Stimulated activated CD4-positive, alpha-beta T cell treated with anti-CD3 and anti-CD28 coated beads, Interleukin-1b, Interleukin-23, amount 100 ng/mL, for 1 hour (primary cell): ENCODE measurements at places on chromosomes 1 and 21.

DNA sequence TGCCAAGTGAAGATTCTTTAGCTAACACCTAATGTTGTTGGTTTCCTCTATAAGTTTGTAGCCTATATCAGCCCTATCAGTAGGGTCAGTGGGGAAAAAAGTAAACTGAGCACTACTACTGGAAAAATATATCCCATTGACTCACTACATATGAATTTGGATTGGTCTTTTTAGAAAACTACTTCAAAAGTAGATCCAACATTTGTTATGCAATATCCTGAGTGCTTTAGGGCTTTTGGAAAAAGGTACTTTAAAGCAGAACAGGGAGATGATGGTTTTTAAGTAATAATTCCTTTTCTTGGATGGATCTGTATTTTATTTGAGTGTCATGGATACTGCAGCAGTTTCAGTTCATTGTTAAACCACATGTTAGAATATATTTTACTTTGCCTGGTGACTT lies 7.1 kb downstream of the C1orf21 start:
- DNase-seq: no peak

- DNase-seq: no peak
These were observed 1.4 kb downstream of the MEX3A start for GRCh38 chr1:156080863-156081179.

GRCh38 chr1:24282491-24282890 lies 36.7 kb upstream of the GRHL3 start:
- DNase-seq: no peak

DNA sequence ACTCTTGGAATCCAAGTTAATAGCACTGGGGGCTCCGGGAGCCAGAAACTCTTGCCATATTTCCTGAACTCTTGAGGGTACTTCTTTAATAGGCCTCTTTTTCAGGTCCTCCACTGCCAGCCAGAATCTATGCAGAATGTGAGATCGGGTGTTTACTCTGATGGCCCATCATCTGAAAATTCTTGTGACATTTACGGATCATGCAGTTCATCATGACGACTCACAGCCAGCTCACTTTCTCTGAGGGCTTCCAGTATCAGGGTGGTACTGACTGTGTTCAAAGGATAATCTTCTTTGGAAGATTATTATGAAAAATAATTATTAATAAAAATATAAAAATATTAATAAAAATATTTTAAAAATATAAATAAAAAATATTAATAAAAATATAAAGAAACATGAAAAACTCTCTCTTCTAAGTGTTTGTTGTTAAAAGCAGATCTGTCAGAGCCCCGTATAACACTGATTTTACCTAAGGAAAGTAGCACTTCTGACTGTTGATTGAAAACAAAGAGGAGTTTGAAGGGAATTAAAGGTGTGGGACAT lies 194.3 kb upstream of the GREM2 start:
- DNase-seq: no peak

DNA sequence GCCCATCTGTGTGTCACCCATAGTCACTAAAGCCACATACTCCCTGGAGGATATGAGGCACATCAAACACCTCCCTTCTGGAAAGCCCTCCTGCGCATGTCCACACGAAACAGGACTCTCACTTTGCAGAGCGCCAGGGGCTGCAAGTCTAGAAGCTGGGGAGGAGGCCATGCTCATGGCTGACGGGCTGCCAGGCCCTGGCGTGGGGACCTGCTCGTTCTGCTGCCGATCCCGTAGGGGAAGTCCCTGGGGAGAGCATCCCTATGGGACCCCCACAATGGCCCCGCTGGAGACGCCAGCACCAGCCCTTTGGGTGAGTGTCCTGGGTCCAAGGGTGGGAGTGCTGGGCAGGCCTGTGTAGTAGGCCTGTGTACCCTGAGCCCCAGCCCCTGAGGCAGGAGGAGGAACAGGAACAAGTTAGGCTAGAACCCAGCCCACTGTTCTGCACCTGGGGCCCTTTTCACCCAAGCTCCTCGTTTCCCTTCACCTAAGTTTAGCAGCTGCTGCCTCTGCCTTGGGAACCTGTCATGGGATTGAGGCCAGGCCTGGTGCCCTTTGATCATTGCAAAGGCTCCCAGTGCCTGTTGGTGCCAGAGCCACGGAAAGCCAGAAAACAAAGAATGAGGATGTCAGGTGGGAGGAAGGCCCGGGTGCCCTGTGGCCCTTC lies 9.9 kb downstream of the FAM3B start:
- no peak for DNase-seq

DNA sequence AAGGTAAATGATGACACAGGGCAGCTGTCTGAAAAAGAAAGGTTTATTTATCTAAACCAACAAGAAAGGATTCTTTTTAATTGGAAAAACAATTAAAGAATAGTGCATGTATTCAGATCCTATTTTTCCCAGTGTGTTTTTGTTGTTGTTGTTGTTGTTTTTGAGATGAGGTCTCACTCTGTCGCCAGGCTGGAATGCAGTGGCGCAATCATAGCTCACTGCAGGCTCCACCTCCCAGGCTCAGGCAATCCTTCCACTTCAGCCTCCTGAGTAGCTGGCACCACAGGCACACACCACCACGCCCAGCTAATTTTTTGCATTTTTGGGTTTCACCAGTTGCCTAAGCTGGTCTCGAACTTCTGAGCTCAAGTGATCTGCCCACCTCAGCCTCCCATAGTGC lies 22.1 kb downstream of the NEK2 start:
- no peak for DNase-seq

GRCh38 chr1:113886417-113887401 lies 672 bp downstream of the BCL2L15 start:
- no peak for DNase-seq

DNA sequence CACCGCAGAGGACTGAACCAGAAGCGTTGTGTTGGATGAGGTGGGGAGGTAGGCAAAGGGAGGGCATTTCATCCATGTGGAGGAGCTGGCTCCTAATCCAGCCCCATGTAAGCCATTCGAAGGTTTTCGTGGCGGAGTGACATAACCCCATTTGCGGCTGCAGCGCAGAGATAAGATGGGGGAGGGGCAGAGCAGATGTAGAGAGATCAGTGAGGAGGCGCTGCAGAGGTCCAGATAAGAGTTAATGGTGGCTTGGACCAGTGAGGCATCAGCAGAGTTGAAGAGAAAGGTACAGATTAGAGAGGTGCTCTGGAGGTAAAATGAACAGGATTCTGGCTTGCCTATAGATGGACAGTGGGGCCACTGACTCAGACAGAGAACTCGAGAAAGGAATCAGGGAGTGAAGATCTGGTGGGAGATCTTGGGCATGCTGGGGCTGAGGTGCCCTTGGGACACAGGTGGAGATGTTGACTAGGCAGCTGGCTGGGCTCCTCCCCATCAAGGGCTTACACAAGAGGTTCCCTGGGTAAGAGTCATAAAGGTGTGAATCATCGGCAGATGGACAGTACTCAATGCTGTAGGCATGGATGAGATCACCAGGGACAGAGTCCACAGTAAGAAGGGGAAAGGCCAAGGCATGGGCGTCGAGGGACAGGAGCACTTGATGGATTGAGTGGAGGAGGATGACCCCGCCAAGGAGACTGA lies 7.8 kb upstream of the PTPRF start:
- no peak for DNase-seq

- DNase-seq: no peak
These were observed 91.8 kb downstream of the DDX20 start for GRCh38 chr1:111847466-111847865.

GRCh38 chr1:114113411-114114184 lies 40.1 kb downstream of the SYT6 start:
- no peak for DNase-seq

DNA sequence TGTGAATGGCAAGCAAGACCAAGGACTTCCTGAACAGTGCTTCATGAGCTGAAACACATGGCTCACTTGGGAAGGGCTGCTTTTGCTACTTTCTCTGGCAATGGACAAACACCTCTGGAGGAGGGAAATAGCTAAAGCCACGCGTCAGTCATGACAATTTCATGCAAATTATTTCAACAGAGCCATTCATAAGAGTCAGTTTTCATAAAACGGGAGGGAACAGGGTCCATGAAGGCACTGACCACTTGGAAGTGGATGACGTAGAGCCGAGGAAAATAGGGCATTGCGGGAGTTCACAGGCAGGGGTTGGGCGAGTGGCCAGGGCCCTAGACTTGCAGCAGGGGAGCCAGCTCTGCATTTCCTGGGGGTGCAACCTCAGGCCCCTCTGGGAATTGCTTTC lies 43.9 kb downstream of the SDC3 start:
- DNase-seq: no peak

GRCh38 chr1:198088360-198089071 lies 68.3 kb upstream of the NEK7 start:
- no peak for DNase-seq

DNA sequence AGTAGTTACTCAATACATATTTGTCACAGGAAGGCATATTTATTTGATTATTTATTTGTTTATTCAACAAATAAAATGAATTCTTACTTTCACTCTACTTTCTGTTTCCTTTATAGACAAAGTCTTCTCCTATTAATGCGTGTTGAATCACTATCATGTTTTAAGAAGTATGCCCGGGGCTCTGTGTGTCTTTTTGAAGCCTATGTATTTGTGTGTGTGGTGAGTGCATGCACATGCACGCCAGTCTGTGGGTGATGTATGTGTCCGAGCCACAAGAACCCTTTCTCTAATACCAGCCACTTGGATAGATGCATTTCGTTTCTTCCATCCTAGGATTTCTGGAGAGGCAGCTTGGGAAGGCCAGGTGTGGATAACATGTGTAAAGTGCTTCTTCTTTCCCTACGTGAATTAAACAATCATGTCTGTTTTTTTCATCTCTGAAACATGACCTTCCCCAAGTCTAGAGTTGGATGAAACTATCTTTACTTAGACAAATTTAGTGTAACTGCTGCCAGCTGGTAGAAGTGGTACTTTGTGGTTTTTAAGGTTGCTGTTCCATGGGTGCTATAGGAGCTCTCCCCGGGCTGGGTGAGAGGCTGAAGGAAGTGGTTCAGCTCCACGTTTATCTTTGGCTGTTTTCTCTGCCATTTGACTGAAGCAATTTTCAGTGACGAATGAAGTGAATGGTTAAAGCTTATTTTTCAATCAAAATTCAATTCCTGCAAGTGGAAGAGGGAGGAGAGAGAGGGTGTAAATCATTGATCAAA lies 46.8 kb upstream of the PPM1J start:
- DNase-seq: no peak

DNA sequence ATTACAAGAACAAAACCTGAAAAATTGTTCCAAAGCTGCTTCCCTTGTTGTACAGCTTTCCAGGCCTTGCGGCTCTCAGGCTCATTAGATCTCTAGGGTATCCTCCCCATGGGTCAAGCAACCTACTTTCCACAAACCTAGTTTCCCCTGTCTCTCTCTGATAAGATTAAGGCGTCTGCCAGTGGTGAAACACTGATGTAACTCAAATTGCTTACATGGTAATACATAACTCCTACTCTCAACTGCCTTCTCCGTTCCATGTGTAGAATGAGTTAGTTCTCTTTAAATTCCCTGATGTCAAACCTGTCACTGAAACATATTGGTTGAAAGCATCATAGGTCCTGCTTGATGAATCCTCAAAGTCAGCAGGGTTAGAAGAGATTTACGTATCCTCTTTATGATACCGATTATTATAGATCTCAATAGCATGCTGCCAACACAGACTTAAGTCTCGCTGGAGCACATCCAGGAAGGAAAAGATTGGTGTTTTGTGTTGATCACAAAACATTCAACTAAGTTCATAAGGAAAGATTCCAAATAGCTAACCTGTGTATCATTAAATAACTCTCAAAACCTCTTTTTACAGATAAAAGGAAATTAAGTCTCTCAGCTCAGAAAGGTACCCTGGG lies 10.6 kb downstream of the PPP1R15B start:
- DNase-seq: no peak

GRCh38 chr1:8015036-8015808 lies 10.9 kb downstream of the ERRFI1 start:
- DNase-seq: no peak

DNA sequence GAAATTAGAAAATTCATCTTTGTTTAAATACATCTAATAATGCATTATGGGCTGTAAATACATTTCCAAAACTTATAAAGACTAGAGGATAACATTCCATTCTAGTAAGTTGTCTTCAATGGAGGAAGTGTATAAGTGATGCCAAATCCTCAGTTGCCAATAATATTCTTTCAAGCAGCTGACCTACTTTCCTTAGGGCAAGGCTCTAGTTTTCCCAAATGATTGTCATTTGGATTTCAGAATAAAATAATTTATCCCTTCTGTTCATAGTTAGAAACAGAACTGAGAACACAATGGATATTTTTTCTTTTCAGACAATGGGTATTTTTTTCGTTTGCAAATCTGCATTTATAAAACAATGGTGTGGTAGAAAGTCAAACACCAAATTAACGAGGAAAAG lies 354.9 kb upstream of the ADAMTS5 start:
- no peak for DNase-seq

DNA sequence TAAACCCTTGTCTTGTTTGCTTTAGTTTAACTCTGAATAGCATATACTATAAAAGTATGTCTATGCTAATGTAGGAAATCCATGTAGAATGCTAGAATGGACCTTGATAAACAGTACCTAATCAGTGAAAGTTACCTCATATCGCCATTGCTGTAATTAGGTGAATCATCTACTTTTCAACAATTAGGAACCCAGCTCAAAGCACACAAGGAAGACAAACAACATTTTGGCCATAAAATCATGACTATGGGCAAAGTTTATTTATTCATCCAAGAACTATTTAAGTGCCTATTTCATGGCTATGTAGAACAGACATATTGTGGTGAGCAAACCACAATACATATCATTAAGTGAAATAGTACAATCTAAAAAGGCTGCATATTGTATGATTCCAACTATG lies 1043.2 kb downstream of the BRINP3 start:
- no peak for DNase-seq

GRCh38 chr1:115499253-115499652 lies 142.5 kb upstream of the VANGL1 start:
- no peak for DNase-seq

DNA sequence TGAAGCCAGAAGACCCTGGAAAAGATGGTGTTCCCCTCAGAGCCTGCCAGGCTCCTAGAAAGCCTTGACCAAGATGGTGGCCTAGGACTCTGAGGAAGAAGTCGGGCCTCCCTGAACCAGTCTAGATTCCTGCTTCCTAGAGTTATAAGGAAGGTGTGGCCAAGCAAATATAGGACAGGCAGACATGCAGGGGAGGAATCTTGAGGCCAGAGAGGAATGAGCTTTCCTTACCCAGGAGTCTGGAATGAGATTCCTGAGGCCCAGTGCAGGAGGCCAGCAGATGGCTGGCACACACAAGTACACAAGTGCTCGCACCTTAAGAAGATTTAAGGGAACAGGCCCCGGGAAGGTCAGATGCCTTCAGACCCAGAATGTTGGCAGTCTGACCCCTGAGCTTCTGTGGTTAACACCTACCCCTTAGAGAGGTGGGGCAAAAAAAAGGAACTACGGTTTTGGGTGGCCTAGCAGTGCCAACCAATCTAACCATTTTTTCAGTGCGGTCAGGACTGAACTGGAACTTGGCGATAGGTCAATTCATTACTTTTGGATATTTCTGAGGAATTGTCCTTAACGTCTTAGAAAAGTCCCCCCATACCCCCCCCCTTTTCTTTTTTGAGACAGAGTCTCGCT lies 73.3 kb downstream of the MDM4 start:
- DNase-seq: no peak

GRCh38 chr1:225754940-225755641 lies 22.5 kb upstream of the SRP9 start:
- DNase-seq: no peak

- DNase-seq: no peak
These were observed 71.9 kb downstream of the NAV1 start for GRCh38 chr1:201610858-201611257.
